ENCODE measurements at places on chromosomes 12 and 14.

- DNase-seq = no peak
Measured at GRCh38 chr14:52481864-52482263, 70.4 kb downstream of the TXNDC16 start.

DNA sequence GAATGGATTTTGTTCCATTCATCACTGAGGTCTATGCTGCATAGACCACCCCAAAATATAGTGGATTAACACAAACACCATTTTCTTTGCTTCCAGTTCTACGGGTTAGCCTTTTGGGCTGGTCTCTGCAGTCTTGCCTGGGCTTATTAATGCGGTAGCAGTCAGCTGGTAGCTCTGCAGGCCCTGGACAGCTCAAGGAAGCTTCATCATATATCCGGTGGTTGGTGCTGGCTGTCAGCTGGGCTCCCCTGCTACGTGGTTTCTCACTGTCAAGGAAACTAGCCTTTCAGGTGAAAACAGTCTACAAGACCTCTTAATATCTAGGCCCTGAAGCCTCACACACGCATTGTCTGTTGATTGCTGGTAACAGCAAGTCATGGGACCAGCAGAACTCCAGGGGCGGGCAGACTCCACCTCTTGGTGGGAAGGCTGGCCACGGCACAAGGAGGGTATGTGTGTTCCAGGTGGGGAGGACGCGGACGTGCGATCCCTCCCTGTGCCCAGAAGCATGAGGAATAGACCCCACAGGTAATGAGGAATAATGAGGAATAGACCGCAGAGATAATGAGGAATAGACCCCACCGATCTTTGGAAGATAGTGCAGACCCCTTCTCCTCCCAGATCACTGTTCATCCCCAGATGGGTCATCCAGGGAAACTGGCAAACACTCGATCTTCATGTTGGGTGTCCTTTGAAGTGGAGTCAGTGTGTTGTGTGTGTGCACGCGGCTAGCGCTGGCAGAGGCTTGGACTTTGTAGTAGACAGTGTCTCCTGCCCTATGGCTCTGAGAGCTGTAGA lies 13.3 kb downstream of the TSPAN9 start:
- DNase-seq = no peak

DNA sequence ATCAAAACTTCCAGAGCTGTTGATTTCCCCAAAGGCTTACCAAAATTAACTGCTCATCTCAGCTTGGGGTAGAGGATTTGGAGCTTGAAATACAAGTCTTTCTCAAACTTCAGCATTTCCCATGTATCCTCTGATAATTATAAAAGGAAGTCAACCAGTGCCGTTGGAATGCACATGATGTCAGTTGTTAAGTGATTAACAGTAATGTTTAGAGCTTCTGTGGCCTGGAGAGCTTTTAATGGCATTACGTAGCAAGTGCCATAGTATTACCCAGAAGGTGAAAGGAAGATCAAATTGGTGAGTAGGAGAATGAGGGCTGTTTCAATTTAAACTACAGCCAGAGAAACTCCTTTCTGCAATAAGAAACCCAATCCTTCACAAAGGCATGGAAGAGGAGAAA lies 62.5 kb upstream of the PTPRR start:
- DNase-seq = no peak

GRCh38 chr12:130832561-130833209 lies 6.4 kb downstream of the STX2 start:
- DNase-seq = peak; percentile 80

- peak; percentile 17 for DNase-seq
Measured at GRCh38 chr12:24111616-24112015, 162.1 kb upstream of the SOX5 start.

GRCh38 chr14:54890788-54891187 lies 11.8 kb downstream of the GCH1 start:
- DNase-seq = no peak

Data from MCF 10A (cell line).